RWPE2 (cell line): ENCODE measurements at places on chromosomes 5 and 9.

GRCh38 chr5:55134053-55134722, 25.8 kb upstream of the GPX8 start:
- H3K4me3 ChIP-seq = no peak overlapping the region
- no peaks in the 10 kb centered on the region for H3K27me3 ChIP-seq
- no peaks in the 10 kb centered on the region for H3K4me1 ChIP-seq
- H3K36me3 ChIP-seq = no peaks in the 10 kb centered on the region
- DNase-seq = no peak

GRCh38 chr5:109853377-109853776, 163.7 kb downstream of the MAN2A1 start:
- H3K36me3 ChIP-seq = peaks cover 68% of the 10 kb centered on the region
- H3K4me3 ChIP-seq = no peak overlapping the region
- no peak overlapping the region for H3K27ac ChIP-seq
- no peak for DNase-seq
- H3K27me3 ChIP-seq = no peaks in the 10 kb centered on the region
- no peaks in the 10 kb centered on the region for H3K4me1 ChIP-seq

DNA sequence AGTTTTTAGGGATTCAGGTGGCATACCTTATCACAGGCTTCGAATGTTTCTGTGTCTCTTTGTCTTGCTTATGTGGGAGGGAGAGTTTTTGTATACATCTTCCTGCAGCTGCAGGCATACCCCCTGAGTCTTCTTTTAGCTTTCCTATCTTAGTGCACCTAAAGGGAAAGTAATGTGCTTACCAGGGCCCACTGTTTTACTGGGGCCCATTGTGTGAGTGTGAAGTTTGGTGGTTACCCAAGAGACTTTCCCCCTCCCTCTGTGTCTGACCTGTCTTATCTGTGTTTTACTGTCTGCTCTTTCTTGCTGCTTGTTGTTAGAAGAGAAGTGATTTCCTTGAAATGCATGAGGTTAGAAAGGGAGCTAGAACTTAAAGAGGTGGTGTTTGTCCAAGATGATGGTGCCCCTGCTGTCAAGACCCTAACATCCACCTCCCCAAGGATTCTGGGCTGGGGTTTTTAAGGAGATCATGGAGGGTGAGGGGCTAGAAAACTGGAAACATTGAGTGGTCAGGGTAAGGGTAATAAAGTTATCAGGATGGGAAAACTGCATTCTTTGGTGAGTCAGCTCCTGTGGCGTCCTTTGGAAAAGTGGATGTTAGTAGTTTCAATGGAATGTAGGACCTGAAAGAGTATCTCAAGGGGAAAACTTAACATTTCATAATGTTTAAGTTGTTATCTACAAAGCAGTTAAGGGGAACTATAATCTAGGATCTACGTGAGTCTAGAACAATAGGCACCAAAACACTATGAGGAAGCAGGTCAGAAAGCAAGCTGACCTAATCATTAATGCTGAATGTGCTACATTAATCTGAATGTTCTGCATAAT, 583.5 kb upstream of the TUSC1 start:
- no peak for DNase-seq
- no peak overlapping the region for H3K4me3 ChIP-seq
- H3K36me3 ChIP-seq = no peaks in the 10 kb centered on the region
- peak overlapping the region; percentile 97 for H3K27ac ChIP-seq
- peaks cover 40% of the 10 kb centered on the region for H3K4me1 ChIP-seq

DNA sequence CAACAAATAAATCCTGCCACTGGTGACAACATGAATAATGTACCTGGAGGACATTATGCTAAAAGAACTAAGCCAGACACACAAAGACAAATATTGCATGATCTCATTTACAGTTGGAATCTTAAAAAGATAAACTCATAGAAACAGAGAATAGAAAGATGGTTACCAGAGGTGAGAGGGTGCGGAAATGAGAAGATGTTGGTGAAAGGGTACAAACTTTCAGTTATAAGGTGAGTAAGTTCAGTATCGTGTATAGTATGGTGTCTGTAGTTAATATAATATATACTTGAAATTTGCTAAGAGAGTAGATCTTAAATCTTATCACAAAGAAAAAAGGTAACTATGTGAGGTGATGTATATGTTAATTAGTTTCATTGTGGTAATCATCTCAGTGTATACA, 63.3 kb downstream of the PRRC1 start:
- H3K4me3 ChIP-seq = no peak overlapping the region
- no peak overlapping the region for H3K27ac ChIP-seq
- no peak for DNase-seq
- no peaks in the 10 kb centered on the region for H3K36me3 ChIP-seq
- no peaks in the 10 kb centered on the region for H3K27me3 ChIP-seq

DNA sequence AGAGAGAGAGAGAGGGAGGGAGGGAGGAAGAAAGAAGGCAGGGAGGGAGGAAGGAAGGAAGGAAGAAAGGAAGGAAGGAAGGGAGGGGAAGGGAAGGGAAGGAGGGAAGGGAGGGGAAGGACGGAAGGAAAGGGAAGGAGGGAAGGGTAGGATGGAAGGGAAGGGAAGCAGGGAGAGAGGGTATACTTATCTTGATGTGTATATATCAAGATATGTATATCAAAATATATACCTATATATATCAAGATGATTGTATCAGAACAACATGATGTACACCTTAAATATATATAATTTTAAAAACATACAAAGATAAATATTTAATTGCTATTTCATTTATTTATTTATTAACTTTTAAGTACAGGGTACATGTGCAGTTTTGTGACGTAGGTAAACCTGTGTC, 96.8 kb upstream of the ADAMTS16 start:
- H3K4me1 ChIP-seq = no peaks in the 10 kb centered on the region
- no peak for DNase-seq
- no peak overlapping the region for H3K4me3 ChIP-seq
- no peak overlapping the region for H3K27ac ChIP-seq
- H3K36me3 ChIP-seq = no peaks in the 10 kb centered on the region
- peaks cover 32% of the 10 kb centered on the region for H3K27me3 ChIP-seq

DNA sequence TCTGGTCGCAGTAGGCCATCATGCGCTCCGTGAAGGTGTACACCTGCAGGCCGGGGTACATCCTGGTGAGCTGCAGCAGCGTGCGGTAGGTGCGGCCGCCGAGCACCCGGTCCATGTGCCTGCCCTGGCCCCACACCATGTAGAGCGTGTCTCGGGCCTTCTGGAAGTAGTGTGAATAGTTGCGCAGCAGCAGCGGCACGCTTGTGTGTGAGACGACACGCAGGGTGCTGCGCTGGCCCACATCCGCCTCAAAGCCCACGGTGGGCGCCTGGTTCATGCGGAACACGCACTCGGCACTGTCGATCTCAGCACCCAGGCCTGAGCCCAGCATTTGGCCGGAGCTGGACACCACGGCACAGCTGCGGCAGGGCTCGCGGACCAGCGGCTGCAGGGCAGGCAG, 4.5 kb downstream of the ST6GALNAC4 start:
- H3K36me3 ChIP-seq = peaks cover 31% of the 10 kb centered on the region
- H3K27ac ChIP-seq = no peak overlapping the region
- peaks cover 7% of the 10 kb centered on the region for H3K4me1 ChIP-seq
- DNase-seq = no peak

- DNase-seq = no peak
- H3K4me3 ChIP-seq = no peak overlapping the region
- H3K4me1 ChIP-seq = no peaks in the 10 kb centered on the region
- no peaks in the 10 kb centered on the region for H3K36me3 ChIP-seq
- H3K27ac ChIP-seq = no peak overlapping the region
Observed at GRCh38 chr9:120918931-120919842, 7.4 kb downstream of the TRAF1 start.
